ENCODE measurements at places on chromosomes 1 and 21. TPM values are rescaled to one million over a fixed set of nuclear protein-coding genes. Genes with fewer than 3 reads are reported as not detected.

Gene SLC5A9
- total RNA-seq: not detected

Gene RIPPLY3
- total RNA-seq: not detected

- H3K36me3 ChIP-seq: no peaks in the 10 kb centered on the region
- no peak for DNase-seq
- H3K4me3 ChIP-seq: no peak overlapping the region
- no peaks in the 10 kb centered on the region for H3K27me3 ChIP-seq
- no peak overlapping the region for H3K27ac ChIP-seq
Measured at GRCh38 chr1:103267893-103268292, 159.6 kb upstream of the COL11A1 start.

Gene FMO2
- not detected for total RNA-seq

GRCh38 chr1:180253585-180254495 is 23.8 kb downstream of the LHX4 start:
- no peaks in the 10 kb centered on the region for H3K27me3 ChIP-seq
- H3K27ac ChIP-seq: no peak overlapping the region
- H3K4me3 ChIP-seq: no peak overlapping the region
- no peaks in the 10 kb centered on the region for H3K36me3 ChIP-seq
- no peak for DNase-seq
- no peaks in the 10 kb centered on the region for H3K4me1 ChIP-seq

Gene FAM163A
- total RNA-seq: not detected

DNA sequence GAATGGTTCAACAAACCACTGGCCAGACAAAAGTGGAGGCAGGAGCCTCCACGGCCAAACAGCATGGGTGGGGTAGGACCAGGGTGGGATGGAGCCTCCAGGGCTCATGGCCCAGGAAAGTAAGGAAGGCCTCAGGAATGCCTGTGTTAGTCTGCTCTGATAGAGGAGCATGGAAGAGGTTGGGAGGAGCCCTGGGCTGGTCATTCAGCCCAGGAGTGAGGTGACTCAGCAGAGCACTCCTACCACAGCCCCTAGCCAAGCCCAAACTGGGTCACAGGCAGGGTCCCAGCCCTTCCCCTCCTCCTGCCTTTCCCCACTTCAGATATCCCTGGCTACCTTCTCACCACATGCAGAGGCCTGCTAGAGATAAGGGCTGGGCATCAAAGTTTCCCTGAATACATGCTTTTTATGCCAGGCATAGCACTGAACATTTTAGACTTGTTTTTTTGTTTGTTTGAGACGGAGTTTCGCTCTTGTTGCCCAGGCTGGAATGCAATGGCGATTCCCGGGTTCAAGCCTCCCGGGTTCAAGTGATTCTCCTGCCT is 3.1 kb upstream of the SHISA4 start:
- H3K4me3 ChIP-seq: no peak overlapping the region
- DNase-seq: peak; percentile 78
- no peaks in the 10 kb centered on the region for H3K36me3 ChIP-seq
- no peak overlapping the region for H3K27ac ChIP-seq
- H3K4me1 ChIP-seq: peaks cover 32% of the 10 kb centered on the region

GRCh38 chr1:65253800-65254319 is 55.5 kb upstream of the DNAJC6 start:
- no peaks in the 10 kb centered on the region for H3K27me3 ChIP-seq
- H3K27ac ChIP-seq: peak overlapping the region; percentile 64
- H3K4me1 ChIP-seq: 0 out of 2 replicates have a peak, but pooled peaks cover 4% of the 10 kb centered on the region
- peak; percentile 79 for DNase-seq
- H3K36me3 ChIP-seq: no peaks in the 10 kb centered on the region

DNA sequence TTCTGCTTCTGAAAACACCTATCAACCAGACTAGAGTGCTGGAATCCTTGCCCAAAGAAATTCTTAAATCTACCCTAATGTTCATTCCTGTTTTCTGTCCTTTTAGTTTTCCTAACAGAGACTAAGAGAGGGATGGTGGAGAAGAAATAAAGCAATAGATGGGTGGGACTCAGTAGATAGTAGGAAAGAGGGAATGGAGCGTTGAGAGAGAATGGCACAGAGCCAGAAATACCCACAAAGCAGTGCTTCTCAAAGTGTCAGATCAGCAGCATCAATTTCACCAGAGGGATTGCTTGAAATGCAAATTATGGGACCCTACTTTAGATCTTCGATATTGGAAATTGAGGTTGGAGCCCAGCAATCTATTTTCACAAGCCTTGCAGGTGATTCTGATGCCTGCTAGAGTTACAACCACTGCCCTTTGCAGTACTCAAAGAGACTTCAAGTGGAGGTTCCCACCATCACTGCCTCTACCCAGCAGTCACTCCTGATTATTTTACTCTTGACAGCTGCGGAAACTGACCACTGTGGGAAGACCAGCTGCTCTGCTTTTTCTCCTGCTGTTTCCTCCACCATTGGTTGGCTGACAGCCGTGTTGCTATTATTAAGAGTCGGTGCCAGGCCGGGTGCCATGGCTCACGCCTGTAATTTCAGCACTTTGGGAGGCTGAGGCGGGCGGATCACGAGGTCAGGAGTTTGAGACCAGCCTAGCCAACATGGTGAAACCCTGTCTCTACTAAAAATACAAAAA is 11.4 kb upstream of the PRPF3 start:
- no peak for DNase-seq
- H3K27ac ChIP-seq: no peak overlapping the region
- H3K4me1 ChIP-seq: no peaks in the 10 kb centered on the region
- H3K27me3 ChIP-seq: no peaks in the 10 kb centered on the region

Gene SPATA45
- total RNA-seq: not detected

Gene C1orf115
- total RNA-seq: 1.9 TPM

GRCh38 chr1:117653732-117654492 is 48.1 kb downstream of the TENT5C start:
- no peaks in the 10 kb centered on the region for H3K4me1 ChIP-seq
- DNase-seq: no peak
- no peak overlapping the region for H3K27ac ChIP-seq
- H3K27me3 ChIP-seq: no peaks in the 10 kb centered on the region
- no peaks in the 10 kb centered on the region for H3K36me3 ChIP-seq
- no peak overlapping the region for H3K4me3 ChIP-seq

Data from GM23248 (cell line).